COR-L47 (cell line): ENCODE measurements at places on chromosomes 4 and X.

DNA sequence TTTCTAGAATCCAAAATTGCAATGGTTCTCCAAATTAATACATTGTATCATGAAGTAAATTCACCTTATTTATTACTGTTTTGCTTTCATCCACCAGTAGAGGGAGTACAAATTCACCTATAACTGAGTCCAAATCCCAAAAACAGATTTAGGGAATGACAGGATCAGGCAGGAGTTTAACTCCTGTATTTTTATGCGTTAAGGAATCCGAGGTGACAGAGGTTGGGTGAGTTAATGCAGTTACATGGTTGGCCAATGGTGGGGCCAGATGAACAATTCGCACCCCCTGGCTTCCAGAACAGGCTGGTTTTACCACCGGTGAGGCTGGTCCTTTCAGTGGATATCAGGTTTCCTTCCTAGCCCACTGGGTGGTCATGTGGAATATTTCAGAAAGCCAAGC, 82.4 kb downstream of the MTNR1A start:
- DNase-seq: peak; percentile 1

GRCh38 chrX:140504371-140505324, at the start of gene SOX3:
Gene SOX3, minus strand, starts transcription at chrX:140505069. Its CDS starts 9 bp downstream, at chrX:140505060.
- DNase-seq: no peak

GRCh38 chr4:538542-539142, 37.5 kb downstream of the TMEM271 start:
- no peak for DNase-seq

DNA sequence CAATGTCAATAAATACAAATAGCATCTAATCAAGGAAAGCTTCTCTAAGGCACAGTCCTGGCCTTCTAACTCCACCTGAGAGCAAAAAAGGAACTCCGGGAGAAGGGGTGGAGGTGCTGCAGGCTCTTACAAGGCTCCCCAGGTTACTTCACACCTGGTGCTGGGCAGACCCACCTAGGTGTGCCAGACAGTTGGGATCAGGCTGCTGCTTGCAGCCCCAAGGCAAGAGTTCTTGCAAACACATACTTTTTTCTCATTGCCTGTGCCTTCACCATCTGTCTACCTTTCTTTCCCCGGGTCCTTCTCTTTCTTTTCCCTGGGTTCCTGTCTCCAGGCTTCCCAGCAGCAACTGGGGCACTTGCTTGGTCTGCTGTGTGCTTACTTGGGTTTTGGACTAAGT, 81.4 kb upstream of the STIM2 start:
- DNase-seq: no peak

GRCh38 chr4:140743194-140743931, 12.8 kb downstream of the TBC1D9 start:
- no peak for DNase-seq

DNA sequence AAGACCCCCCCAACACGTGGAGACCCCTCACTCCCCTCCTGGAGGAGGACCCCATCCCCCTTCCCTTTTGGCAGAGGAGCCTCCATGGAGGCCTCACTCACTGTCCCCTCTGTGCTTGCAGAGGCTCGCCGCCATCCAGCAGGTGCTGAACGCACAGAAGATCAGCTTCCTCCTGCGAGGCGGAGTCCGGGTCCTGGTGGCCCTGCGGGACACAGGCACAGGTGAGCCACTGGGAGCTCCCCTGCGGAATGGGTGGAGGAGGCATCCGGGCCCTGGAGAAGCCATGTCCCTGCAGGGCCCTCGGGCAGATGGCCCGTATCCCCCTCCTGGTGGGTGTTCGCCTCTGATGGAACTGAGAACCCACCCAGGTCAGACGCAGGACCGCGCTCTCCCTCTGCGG, 206.5 kb downstream of the AFAP1 start:
- no peak for DNase-seq

DNA sequence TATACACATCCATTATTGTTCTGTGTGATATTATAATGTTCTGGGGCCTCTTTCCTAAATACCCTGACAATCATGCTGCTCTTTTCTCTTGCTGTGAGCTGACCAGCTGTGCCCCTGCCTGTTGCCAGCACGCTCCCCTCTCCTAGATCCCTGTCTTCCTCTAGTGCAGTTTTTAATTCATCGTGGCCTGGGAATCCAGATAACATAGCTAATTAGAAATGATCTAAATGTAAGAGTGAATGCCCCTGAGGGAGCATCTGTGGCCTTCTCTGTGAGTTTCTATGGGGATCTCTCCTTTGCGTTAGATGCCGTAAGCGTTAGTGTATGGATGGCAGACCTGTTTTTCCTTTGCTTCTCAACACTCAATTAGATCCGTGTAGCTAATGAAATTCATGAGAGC, 434.3 kb downstream of the SPRY1 start:
- DNase-seq: no peak

- no peak for DNase-seq
Measured at GRCh38 chr4:153346563-153346962, 2.1 kb downstream of the MND1 start.

DNA sequence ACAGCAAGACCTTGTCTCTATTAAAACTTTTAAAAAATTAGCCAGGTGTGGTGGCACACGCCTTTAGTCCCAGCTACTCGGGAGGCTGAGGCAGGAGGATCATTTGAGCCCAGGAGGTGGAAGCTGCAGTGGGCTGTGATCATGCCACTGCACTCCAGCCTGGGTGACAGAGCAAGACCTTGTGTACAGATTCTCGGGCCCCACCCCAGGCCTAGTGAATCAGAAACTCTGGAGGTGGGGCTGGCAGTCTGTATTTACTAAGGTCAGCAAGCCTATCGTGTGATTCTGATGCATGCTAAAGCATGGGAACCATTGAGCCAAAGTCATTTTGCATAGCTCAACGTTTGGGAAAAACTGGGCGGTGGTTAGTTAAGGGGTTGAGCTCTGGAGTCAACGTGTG, 3.5 kb downstream of the S100G start:
- no peak for DNase-seq

GRCh38 chr4:85672116-85672515, 197.2 kb downstream of the ARHGAP24 start:
- no peak for DNase-seq
